ENCODE measurements at places on chromosomes 12 and 14. TPM values are rescaled to one million over a fixed set of nuclear protein-coding genes. Genes with fewer than 3 reads are reported as not detected.

The GYS2 gene
- not detected for total RNA-seq

The KLHL33 gene
- not detected for total RNA-seq

The CLEC4C gene
- total RNA-seq: not detected

The OVCH1 gene
- total RNA-seq: not detected

The C12orf56 gene
- total RNA-seq: 0.19 TPM

The OS9 gene
- 239 TPM for total RNA-seq

The SLC39A9 gene
- 94.5 TPM for total RNA-seq

The AKAP5 gene
- total RNA-seq: 0.16 TPM

The LMNTD1 gene
- not detected for total RNA-seq

The NUAK1 gene
- total RNA-seq: 0.63 TPM

The PZP gene
- 0.59 TPM for total RNA-seq

The SDS gene
- total RNA-seq: not detected

The SLC25A21 gene
- total RNA-seq: 1.8 TPM

The APOF gene
- total RNA-seq: not detected

The MEG3 gene
- 0.08 TPM for total RNA-seq

The TAS2R31 gene
- total RNA-seq: 1.7 TPM

The HECTD4 gene
- 9.4 TPM for total RNA-seq
